Stimulated activated CD4-positive, alpha-beta T cell treated with anti-CD3 and anti-CD28 coated beads, Interleukin-1b, Interleukin-23, amount 100 ng/mL, for 4 hours (primary cell): ENCODE measurements at places on chromosomes 2 and 18.

- DNase-seq, result no peak
Measured at GRCh38 chr2:105678346-105678745, 66.4 kb upstream of the NCK2 start.

DNA sequence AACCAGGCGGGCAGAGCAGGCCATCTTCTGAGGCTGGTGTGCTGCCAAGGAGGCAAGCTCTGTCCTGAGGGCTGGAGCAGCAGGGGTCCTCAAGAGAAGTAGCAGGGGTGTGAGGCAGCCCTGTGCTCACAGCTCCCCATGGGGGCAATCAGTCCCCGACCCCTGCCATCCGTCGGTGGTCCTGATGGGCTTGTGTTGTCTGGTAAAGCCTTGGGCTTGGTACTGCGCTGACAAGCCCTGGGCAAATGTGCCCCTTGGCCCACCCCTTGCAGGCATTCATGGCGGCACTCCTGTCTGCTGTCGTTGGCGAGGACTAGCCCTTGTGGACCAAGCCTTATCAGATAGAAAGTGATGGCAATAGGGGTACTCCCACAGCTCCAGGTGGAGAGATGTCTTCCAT, 22.6 kb upstream of the SCLY start:
- no peak for DNase-seq

- no peak for DNase-seq
Measured at GRCh38 chr2:157439824-157440186, 4.1 kb downstream of the CYTIP start.

DNA sequence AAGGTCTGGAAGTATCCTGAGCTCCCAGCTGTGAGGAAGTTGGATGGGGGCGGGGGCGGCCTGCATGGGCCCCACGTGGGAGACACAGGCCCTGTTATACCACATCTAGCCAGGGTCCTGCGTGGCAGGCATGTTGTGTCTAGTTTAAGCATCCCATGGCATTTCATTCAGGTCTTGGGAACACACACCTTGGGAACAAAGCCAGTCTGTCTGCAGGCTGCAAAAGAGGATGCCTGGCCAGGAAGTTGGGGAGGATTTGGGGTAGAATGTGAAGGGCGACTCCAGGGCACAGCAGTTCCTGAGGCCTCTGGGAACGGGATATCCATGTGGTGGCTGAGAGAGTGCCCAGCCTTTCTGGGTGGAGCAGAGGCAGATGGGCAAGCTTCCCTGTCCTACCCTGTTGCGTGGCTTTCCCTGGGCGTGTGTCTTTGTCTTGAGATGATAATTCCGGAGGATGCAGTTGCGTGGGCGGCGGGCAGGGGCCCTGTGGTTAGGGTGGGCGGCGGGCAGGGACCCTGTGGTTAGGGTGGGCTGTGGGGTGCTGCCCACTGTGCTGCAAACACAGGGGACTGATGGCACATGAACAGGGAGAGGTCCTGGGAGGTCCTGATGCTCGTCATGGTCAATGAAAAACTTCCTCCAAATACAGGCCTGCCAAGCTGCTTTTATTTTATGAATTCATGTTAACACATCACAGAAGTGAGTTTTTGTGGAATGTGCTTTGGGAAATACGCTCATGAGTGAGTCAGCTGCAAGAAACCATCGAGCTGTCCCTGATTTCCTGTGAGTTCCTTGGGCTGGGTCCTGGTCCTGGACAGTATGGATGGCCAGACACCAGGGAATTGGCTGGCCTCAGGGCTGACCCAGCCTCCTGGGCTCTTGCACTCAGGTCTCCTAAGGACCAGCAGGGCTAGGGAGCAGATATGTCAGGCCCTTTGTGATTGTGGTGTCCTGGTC, 90.0 kb upstream of the HS6ST1 start:
- no peak for DNase-seq

- no peak for DNase-seq
Measured at GRCh38 chr2:138223319-138223718, 259.0 kb downstream of the HNMT start.

- DNase-seq, result no peak
Measured at GRCh38 chr18:9835113-9835755, 50.5 kb upstream of the TXNDC2 start.

DNA sequence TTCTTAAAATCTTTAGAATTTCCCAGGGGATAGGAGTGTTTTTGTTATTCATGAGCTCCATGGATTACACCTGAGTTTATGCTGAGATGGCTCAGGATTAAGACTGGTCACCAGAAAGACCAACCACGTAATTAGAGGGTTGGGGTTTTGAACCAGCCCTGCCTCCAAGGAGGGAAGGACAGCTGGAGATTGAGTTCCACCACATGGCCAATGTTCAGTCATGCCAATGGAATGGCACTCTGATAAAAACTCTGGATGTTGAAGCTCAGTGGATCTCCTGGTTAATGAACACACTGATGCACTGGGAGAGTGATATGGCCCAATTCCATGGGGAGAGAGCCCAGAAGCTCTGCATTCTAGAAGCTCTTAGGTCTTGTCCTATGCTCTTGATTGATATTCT, 38.7 kb upstream of the PTPN4 start:
- no peak for DNase-seq

GRCh38 chr2:106106622-106107508, 87.2 kb downstream of the UXS1 start:
- no peak for DNase-seq

- DNase-seq, result no peak
Measured at GRCh38 chr2:199989822-199990221, 34.4 kb downstream of the MAIP1 start.

- no peak for DNase-seq
Measured at GRCh38 chr2:178111743-178112142, 494 bp upstream of the RBM45 start.

DNA sequence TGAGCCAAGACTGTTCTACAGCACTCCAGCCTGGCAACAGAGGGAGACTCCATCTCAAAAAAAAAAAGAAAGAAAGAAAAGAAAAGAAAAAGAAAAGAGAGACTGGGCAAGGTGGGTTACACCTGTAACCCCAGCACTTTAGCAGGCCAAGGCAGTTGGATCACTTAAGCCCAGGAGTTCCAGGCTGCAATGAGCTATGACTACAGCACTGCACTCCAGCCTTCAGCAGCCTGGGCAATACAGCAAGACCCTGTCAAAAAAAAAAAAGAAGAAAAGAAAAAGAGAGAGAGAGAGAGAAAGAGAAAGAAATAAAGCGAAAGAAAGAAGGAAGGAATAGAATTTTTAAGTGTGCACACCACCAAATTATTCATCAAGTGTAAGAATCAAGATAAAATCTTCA, 2.9 kb downstream of the SPIRE1 start:
- DNase-seq, result no peak

DNA sequence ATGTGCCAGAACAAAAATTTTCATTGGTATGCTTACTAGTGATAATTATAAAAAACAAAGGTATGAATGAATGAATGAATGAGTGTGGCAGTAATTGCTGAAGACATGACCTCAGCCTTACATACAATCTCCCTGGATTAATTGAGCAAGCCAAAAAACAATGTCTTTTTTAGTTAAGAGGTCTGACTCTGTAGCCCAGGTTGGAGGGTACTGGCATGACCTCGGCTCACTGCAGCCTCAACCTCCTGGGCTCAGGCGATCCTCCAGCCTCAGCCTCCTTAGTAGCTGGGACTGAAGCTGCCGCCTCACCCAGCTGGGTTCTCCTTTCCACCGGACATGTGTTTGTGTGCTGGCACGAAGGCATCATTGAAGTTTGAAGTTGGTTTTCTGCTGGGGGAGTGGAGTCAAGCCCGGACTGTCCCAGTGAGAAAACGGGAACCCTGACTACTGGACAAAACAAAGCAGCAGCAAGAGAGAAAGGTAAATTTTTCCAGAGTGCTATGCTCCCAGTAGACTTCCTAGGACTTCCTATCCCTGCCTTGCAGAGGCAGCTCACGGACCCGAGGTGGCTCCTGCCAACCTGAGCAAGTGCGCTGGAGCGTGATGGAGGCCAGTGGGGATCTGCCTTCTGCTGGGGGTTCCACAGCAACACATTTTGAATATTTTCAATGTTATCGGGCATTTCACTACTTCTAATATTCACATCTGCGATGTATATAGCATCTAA, 6.4 kb upstream of the IMP4 start:
- no peak for DNase-seq
